ENCODE measurements at places on chromosomes 16 and 17. TPM values are rescaled to one million over a fixed set of nuclear protein-coding genes. Genes with fewer than 3 reads are reported as not detected.
A peak's percentile ranks its signal among the peaks of the same experiment; 100 is the strongest.

- H3K27ac ChIP-seq, result no peak overlapping the region
- no peaks in the 10 kb centered on the region for H3K27me3 ChIP-seq
- H3K36me3 ChIP-seq, result no peaks in the 10 kb centered on the region
- no peak for DNase-seq
- H3K4me3 ChIP-seq, result no peak overlapping the region
Measured at GRCh38 chr17:6475411-6475810, 31.2 kb downstream of the PIMREG start.

GRCh38 chr17:38926293-38927070, 1.1 kb downstream of the LASP1NB start:
- H3K27ac ChIP-seq, result no peak overlapping the region
- no peak for DNase-seq
- no peaks in the 10 kb centered on the region for H3K36me3 ChIP-seq

GRCh38 chr17:79045842-79046196, 21.9 kb downstream of the C1QTNF1 start:
- DNase-seq, result peak; percentile 45
- H3K27me3 ChIP-seq, result no peaks in the 10 kb centered on the region
- no peak overlapping the region for H3K4me3 ChIP-seq
- peaks cover 2% of the 10 kb centered on the region for H3K4me1 ChIP-seq
- H3K36me3 ChIP-seq, result no peaks in the 10 kb centered on the region

DNA sequence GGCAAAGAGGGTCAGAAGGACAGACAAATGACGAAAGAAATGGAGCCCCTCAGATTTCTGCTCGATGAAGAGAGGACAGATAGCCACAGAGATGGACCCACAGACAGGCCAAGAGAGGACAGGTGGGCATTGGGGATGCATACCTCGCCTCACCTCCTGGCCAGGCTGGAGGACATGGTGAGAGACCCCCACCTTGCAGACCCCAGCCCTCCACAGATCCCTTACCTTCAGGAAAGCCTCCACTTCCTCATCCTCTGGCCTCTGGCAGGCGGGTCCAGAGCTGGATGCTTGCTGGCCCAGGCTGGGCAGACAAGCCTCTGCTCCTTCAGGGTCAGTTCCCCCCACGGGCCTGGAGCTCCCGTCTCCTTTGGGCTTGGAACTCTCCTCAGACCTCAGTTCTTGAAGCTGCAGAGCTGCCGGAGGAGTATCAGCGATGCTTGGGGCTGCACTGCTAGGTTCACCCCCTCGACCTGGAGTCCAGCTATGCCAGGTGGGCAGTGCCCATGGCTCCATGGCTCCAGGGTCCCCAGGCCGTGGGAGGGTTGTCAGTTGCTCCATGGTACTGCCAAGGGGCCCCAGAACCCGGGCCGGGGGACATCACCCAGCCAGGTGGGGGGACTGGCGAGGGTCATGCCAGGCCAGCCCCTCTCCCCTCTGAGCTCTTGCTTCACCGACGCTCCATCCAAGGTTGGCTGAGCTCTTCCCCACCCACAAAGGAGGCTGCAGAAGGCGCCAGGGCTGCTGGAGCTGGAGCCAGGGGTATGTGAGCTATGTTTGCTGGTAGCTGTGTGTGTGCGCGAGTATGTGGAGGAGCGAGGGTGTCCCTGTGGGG, 1.0 kb downstream of the TSPOAP1 start:
- H3K36me3 ChIP-seq, result no peaks in the 10 kb centered on the region
- no peaks in the 10 kb centered on the region for H3K27me3 ChIP-seq
- no peak overlapping the region for H3K4me3 ChIP-seq
- peaks cover 8% of the 10 kb centered on the region for H3K4me1 ChIP-seq
- H3K27ac ChIP-seq, result no peak overlapping the region

DNA sequence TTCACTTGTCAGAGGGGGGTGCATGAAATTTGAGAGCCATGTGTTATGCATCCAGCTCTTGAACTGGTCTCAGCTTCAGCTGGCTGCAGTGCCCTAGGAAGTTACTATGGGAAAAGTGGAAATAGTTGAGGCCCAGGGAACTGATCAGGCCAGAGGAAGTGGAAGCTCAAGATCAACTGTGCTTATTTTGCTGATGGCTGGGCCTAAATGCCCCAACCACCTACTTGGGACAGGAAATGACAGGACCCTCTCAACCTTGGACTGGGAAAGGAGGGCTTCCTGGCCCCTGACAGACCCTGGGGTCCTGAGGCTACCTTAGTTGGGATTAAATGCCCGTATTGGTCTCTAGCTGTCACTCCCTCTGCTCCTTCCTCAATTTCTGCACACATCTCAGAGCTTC, 1.2 kb upstream of the TAOK2 start:
- H3K27ac ChIP-seq, result no peak overlapping the region
- no peaks in the 10 kb centered on the region for H3K36me3 ChIP-seq
- no peaks in the 10 kb centered on the region for H3K27me3 ChIP-seq
- H3K4me3 ChIP-seq, result no peak overlapping the region
- H3K4me1 ChIP-seq, result peaks cover 13% of the 10 kb centered on the region

DNA sequence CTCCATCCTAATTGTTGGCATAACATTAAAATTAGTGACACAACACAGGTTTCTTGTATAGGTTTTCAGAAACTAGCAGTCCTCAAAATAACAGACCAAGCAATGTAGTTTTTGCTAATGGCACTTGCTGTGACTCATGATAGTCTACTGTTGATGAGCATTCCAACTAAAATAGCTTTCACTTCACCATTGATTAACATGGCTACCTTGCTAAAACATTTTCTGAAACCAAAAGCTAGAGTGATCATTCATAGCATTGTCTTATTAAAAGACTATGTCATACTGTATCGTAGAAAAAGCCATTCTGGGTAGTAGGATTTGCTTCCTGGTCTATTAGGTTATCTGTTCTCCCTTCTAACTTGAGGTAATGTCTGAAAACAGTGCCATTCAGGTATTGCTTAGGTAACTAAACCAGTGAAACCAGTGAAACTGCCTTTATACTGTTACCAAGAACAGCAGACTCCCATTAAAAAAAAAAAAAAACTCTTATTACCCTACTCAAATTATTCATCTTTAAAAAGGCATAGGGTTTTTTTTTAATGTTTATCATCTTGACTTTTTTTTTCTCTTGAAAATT, 2.5 kb upstream of the CLTC start:
- H3K4me1 ChIP-seq, result peaks cover under 1% of the 10 kb centered on the region
- no peaks in the 10 kb centered on the region for H3K36me3 ChIP-seq
- H3K4me3 ChIP-seq, result no peak overlapping the region
- DNase-seq, result no peak
- no peak overlapping the region for H3K27ac ChIP-seq

DNA sequence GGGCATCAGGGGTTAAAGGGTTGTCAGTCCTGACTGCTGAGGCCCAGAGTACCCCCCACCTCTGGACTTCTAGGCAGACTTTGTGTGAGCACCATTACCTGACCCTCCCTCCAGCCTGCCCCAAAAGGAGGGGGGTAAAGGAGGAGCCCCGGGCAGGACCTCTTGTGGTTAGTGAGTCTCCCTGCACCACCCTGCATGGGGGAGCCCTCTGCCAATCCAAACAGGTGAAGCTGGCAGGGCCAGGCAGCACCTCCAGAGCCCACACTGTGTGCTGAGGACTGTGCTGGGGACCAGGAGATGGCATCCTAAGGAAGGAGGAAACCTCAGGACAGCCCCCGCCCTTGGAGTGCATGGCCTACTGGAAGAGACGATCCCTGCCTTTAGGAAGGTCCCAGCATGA, 2.6 kb upstream of the KRT14 start:
- H3K4me1 ChIP-seq, result no peaks in the 10 kb centered on the region
- no peak overlapping the region for H3K4me3 ChIP-seq
- DNase-seq, result no peak
- H3K36me3 ChIP-seq, result no peaks in the 10 kb centered on the region
- H3K27ac ChIP-seq, result no peak overlapping the region
- no peaks in the 10 kb centered on the region for H3K27me3 ChIP-seq

- no peaks in the 10 kb centered on the region for H3K36me3 ChIP-seq
- no peaks in the 10 kb centered on the region for H3K27me3 ChIP-seq
- H3K27ac ChIP-seq, result peak overlapping the region; percentile 63
- DNase-seq, result peak; percentile 55
- H3K4me3 ChIP-seq, result peak overlapping the region; percentile 52
- peaks cover 10% of the 10 kb centered on the region for H3K4me1 ChIP-seq
Measured at GRCh38 chr16:66924527-66925321, 611 bp downstream of the RRAD start.

DNA sequence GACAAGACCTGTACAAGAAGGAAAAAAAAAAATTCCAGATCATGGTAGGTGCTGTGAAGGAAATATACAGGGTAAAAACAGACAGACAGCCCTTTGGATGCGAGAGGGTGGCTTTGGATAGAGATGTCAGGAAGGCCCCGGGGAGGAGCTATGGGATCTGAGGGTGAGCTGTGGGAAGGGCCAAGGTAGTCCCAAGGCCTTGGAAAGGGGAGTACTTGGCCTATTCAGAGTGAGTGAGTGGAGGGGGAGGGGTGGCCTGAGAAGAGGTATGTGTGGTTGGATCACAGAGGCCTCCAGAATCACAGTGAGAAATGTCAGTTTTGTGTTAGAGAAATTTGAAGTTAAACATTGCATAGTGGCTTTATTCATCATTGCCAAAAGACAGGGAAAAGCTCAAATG, 31.2 kb upstream of the AKTIP start:
- no peak for DNase-seq
- H3K27me3 ChIP-seq, result no peaks in the 10 kb centered on the region
- no peak overlapping the region for H3K27ac ChIP-seq
- H3K4me1 ChIP-seq, result no peaks in the 10 kb centered on the region
- no peak overlapping the region for H3K4me3 ChIP-seq

GRCh38 chr16:68417711-68418301, 30.5 kb downstream of the SMPD3 start:
- H3K27ac ChIP-seq, result no peak overlapping the region
- H3K27me3 ChIP-seq, result no peaks in the 10 kb centered on the region
- H3K4me3 ChIP-seq, result no peak overlapping the region
- no peak for DNase-seq
- peaks cover 8% of the 10 kb centered on the region for H3K4me1 ChIP-seq

GRCh38 chr16:85458968-85459367, 154.2 kb upstream of the GSE1 start:
- H3K4me1 ChIP-seq, result peaks cover 64% of the 10 kb centered on the region
- H3K27ac ChIP-seq, result peak overlapping the region; percentile 6
- DNase-seq, result peak; percentile 28
- H3K36me3 ChIP-seq, result no peaks in the 10 kb centered on the region

GRCh38 chr17:37541880-37542660, 52.4 kb downstream of the DUSP14 start:
- no peak overlapping the region for H3K4me3 ChIP-seq
- peaks cover 1% of the 10 kb centered on the region for H3K4me1 ChIP-seq
- H3K27ac ChIP-seq, result no peak overlapping the region

- H3K4me1 ChIP-seq, result peaks cover 10% of the 10 kb centered on the region
- H3K27ac ChIP-seq, result no peak overlapping the region
- no peaks in the 10 kb centered on the region for H3K36me3 ChIP-seq
- H3K27me3 ChIP-seq, result no peaks in the 10 kb centered on the region
- no peak overlapping the region for H3K4me3 ChIP-seq
Measured at GRCh38 chr16:11800382-11800718, 3.3 kb upstream of the ZC3H7A start.

- H3K27me3 ChIP-seq, result no peaks in the 10 kb centered on the region
- peaks cover 14% of the 10 kb centered on the region for H3K4me1 ChIP-seq
- no peaks in the 10 kb centered on the region for H3K36me3 ChIP-seq
- peak overlapping the region; percentile 87 for H3K27ac ChIP-seq
- H3K4me3 ChIP-seq, result no peak overlapping the region
Measured at GRCh38 chr17:3657874-3658783, 10.2 kb downstream of the TAX1BP3 start.

- H3K36me3 ChIP-seq, result no peaks in the 10 kb centered on the region
- H3K27ac ChIP-seq, result peak overlapping the region; percentile 16
- DNase-seq, result no peak
- H3K4me1 ChIP-seq, result peaks cover 6% of the 10 kb centered on the region
- no peaks in the 10 kb centered on the region for H3K27me3 ChIP-seq
Measured at GRCh38 chr17:28317966-28318758, 838 bp upstream of the TMEM97 start.

- no peaks in the 10 kb centered on the region for H3K4me1 ChIP-seq
- H3K27me3 ChIP-seq, result no peaks in the 10 kb centered on the region
- DNase-seq, result no peak
- no peak overlapping the region for H3K4me3 ChIP-seq
- no peaks in the 10 kb centered on the region for H3K36me3 ChIP-seq
Measured at GRCh38 chr16:78596996-78597422, 497.6 kb downstream of the WWOX start.

GRCh38 chr17:8326511-8327302, 12.9 kb upstream of the ODF4 start:
- peak; percentile 58 for DNase-seq
- H3K27ac ChIP-seq, result no peak overlapping the region
- H3K36me3 ChIP-seq, result no peaks in the 10 kb centered on the region
- peak overlapping the region; percentile 41 for H3K4me3 ChIP-seq
- no peaks in the 10 kb centered on the region for H3K27me3 ChIP-seq

- H3K27ac ChIP-seq, result no peak overlapping the region
- H3K36me3 ChIP-seq, result no peaks in the 10 kb centered on the region
Measured at GRCh38 chr17:76683921-76684745, 26.6 kb downstream of the MXRA7 start.

GRCh38 chr17:71180801-71181385, 939.9 kb upstream of the SOX9 start:
- no peaks in the 10 kb centered on the region for H3K27me3 ChIP-seq
- no peak overlapping the region for H3K27ac ChIP-seq
- no peak for DNase-seq
- H3K4me1 ChIP-seq, result no peaks in the 10 kb centered on the region
- no peaks in the 10 kb centered on the region for H3K36me3 ChIP-seq

DNA sequence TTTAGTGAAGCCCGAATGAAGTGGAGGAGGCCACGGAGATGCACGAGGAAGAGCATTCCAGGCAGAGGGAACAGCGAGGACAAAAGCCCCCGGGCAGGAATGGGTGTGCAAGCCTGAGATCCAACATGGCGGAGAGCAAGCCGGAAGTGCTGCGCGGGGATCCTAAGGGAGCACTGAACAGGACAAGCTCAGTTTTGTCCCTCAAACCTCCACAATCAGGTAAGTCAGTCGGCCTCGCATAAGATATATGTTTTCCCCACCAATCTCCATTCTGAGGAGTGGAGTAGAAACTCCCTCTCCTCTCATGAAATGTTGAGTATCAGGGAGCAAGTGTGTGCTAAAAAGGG, 32.9 kb upstream of the USP22 start:
- DNase-seq, result no peak
- no peaks in the 10 kb centered on the region for H3K36me3 ChIP-seq
- H3K27ac ChIP-seq, result no peak overlapping the region
- H3K27me3 ChIP-seq, result no peaks in the 10 kb centered on the region

GRCh38 chr16:58125781-58126335, 3.3 kb downstream of the CFAP20 start:
- H3K36me3 ChIP-seq, result no peaks in the 10 kb centered on the region
- no peak for DNase-seq
- no peak overlapping the region for H3K4me3 ChIP-seq
- peaks cover 25% of the 10 kb centered on the region for H3K4me1 ChIP-seq

The KCNH6 gene
- total RNA-seq, result not detected

The ZNF747 gene
- 19.2 TPM for total RNA-seq

The GAST gene
- not detected for total RNA-seq

The SOST gene
- not detected for total RNA-seq

The TNS4 gene
- not detected for total RNA-seq

The C16orf54 gene
- total RNA-seq, result 0.23 TPM

The HP gene
- total RNA-seq, result 186 TPM

The SARM1 gene
- total RNA-seq, result 21.5 TPM

The PRSS8 gene
- total RNA-seq, result not detected

The TSPAN10 gene
- total RNA-seq, result 1.2 TPM

The DLX4 gene
- total RNA-seq, result not detected

The CD300A gene
- total RNA-seq, result 2.1 TPM

The CACNG4 gene
- 0.22 TPM for total RNA-seq

The BANP gene
- 22.2 TPM for total RNA-seq

The RAB26 gene
- total RNA-seq, result 0.80 TPM

The TMEM88 gene
- 3.2 TPM for total RNA-seq

The NT5M gene
- total RNA-seq, result 5.2 TPM

The CAPNS2 gene
- 1.3 TPM for total RNA-seq

The HCRT gene
- not detected for total RNA-seq
